ENCODE measurements at places on chromosomes 1 and 21.

GRCh38 chr1:34019741-34020552, 145.1 kb downstream of the CSMD2 start:
- no peak for DNase-seq

GRCh38 chr1:52542085-52542688, 10.7 kb downstream of the TUT4 start:
- DNase-seq, result no peak

GRCh38 chr1:209810783-209811182, 4.8 kb upstream of the IRF6 start:
- no peak for DNase-seq

- DNase-seq, result no peak
Observed at GRCh38 chr1:8533124-8533523, 215.2 kb downstream of the SLC45A1 start.

- DNase-seq, result no peak
Observed at GRCh38 chr1:92070892-92071291, 4.3 kb downstream of the SETSIP start.

DNA sequence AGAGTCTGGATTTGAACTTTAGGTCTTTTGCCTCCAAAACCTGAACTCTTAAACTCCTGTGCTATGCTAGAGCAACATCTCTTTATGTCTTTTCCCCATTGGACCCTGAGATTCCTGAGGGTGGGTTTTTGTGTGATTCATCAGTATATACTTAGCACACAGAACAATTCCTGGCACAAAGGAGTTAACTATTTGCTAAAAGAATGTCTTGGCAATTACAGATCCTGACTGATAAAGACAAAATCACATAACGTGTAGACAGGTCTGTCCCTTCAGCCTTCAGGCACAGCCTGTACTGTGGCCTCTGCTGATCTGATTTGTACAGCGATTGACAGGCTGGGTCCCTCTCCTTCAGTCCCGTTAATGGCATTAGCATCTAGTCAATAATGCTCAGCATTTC, 162.4 kb upstream of the BEND5 start:
- no peak for DNase-seq

GRCh38 chr1:171434717-171435346, 50.5 kb upstream of the PRRC2C start:
- DNase-seq, result peak; percentile 16

DNA sequence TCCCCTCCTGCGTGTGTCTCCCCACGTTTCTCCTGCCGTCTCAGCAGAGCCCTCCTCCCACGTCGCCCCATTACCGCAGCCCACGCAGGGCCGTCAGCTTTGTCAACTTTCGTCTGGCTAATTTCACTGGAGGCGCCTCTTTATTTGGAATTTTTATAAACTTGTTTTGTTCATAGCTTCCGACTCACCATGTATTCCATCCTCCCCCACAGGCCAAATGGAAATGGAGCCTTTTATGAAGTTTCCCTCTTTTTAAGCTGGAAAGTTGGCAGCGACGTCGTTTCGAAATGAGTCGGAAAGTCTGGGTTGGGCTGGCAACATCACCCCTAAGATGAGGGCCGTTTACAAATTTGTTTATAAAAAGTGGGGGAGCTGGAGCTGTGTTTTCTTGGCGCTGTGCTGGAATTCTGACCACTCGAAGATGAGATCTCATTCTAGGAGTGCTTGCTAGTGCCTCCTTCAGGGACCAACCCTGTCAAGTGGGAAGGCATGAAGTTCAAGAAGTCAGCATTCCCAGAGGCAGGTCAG, 23.7 kb upstream of the SLC45A1 start:
- no peak for DNase-seq

DNA sequence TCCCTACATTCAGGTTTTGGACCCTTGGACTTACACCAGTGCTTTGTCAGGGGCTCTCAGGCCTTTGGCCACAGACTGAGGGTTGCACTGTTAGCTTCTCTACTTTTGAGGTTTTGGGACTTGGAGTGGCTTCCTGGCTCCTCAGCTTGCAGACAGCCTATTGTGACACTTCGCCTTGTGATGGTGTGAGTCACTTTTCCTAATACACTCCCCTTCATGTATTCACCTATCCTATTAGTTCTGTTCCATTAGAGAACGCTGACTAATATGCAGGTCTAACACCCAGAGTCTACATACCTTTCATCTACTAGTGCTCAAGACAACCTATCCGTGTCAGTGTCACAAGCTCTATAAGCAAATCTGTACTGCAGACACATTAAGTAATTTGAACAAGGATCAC, 605.3 kb downstream of the KCNT2 start:
- no peak for DNase-seq

DNA sequence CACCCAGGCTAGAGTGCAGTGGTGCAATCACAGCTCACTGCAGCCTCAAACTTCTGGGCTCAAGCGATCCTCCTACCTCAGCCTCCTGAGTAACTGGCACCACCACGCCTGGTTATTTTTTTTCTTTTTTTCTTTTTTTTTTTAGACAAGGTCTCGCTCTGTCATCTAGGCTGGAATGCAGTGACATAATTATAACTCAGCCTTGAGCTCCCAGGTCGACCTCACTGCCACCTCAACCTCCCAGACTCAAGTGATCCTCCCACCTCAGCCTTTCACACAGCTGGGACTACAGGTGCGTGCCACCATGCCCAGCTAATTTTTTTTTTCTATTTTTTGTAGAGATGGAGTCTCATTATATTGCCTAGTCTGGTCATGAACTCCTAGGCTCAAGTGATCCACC, 66.9 kb upstream of the ECE1 start:
- DNase-seq, result no peak

- no peak for DNase-seq
Observed at GRCh38 chr1:241765390-241765789, 82.6 kb upstream of the EXO1 start.

DNA sequence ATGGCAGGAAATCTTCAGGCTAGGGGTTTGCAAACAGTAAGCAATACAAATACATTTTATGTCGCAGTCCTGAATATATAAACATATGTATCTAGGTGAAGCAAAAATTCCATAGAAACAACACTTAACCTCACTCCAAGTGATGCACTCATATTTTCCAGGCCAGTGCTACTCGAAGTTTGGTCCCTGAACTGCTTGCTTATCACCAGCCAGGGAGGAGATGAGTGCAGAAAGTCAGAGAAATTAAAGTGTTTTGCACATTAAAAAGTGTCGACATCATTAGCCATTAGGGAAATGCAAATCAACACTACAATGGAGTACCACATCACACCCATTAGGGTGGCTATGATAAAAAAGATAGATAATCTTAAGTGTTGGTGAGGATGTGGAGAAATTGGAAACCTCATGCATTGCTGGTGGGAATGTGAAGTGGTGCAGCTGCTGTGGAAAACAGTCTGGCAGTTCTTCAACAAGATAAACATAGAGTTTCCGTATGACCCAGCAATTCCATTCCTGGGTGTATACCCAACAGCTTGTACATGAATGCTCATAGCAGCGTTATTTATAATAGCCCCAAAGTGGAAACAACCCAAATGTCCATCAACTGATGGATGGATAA, 70.5 kb upstream of the CSF1 start:
- no peak for DNase-seq

DNA sequence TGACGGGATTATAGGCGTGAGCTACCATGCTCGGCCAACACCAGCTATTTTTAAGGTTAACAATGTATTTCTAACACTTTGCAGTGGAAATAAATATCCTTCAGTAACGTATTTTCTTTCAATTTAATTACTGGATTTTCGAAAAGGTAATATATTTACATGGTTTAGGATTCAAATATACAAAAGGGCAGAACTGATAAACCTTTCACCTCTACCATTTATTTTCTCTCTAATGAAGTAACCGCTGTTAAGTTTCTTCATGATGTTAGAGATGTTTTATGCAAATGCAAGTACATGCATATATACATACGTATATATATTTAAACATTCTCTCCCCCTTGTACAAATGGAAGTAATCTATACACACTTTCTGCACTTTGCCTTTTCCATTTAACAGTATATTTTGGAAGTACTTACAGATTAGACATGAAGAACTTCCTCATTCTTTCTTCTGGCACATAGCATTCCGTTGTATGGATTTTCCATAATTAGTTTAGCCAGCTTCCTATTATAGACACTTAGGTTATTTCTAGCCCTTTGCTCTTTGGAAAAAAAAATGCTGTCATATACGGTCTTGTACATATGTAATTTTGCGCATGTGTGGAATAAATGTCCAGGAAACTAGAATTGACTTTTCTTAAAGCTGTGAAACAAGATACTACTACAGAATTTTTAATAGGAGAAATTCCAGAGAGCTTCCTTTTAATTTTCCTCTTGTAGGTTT, 14.9 kb upstream of the HJV start:
- no peak for DNase-seq

GRCh38 chr1:27351541-27352107, 9.8 kb downstream of the SYTL1 start:
- no peak for DNase-seq

- peak; percentile 69 for DNase-seq
Observed at GRCh38 chr21:17819877-17820229, 697 bp upstream of the C21orf91 start.

DNA sequence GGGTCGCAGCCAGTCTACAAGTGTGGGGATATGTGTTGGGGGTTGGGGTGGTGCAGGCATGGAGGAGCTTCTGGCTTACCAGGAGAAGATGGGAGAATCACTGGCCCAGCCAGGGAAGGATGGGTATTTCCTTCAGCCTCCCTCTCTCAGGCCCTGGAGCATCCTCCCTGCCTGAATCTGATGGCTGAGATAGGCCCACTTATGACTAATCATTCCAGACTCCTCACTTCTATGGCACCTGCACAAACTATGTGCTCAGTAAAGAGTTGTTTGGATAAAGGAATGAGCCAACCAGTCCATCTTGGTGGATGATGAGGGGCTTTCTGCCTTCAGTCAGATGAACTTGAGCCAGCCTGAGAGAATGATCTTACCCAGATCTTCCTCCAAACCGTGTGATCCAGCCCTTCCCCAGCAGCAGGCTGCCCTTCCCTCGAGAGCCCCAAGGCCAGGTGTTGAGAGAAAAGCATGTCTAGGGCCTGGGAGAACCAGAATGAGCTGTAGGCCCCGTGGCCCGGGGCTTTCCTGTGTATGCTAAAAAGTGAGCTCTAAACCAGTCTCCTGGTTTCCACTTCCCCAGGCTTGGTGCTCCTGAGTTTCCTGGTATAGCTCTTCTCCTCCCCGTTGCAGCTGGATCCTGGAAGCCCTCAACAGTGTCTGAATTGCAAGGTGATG, 1.3 kb downstream of the GPA33 start:
- DNase-seq, result no peak

DNA sequence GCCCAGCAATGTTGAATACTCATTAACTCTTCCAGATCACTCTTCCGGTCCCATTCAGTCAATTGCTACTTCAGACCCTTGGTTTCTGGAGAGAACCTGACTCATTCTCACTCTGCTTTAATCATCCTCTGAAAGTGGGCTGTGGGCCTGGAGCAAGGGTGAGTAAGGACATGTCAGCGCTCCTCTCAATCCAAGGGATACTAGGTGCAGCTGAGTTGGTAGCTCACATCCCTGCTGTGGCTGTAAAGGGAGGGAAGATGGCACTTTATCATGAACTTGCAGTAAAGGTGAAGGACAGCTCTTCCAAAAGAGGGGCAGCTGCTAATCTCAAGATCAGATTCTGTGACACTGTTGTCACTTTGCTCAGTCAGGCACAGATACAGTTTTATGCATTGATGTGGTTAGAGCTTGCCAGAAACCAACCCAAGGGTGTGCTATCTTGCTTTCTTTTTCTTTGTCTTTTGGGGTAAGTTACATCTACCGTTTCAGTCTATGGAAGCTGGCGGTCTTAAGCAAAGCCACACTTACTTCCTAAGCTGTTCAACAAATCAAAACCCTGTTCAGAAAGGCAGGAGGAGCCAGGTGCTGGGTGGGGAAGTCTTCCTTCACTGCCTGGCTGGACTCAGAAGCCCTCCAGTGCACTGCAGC, 26.5 kb upstream of the NTPCR start:
- no peak for DNase-seq

DNA sequence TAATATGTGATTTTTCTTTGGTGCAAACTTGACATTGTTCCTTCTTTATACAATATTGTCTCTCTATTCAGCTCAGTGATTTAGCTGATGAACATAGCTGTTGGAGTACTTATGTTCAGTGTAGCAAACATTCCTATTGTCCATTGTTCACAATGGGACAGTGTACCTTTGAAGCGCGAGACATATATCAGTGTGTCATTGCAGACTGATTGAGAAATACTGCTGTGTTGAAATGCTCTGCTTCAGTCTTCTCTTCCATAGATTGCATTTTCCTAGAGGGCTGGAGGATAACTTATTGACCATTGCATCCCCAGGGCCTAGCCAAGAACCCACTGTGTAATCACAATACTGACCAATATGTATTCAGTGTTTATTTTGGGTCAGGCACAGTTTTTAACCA, 46.5 kb downstream of the HLX start:
- DNase-seq, result no peak

- peak; percentile 50 for DNase-seq
Observed at GRCh38 chr1:112998592-112999235, 42.7 kb upstream of the SLC16A1 start.

- no peak for DNase-seq
Observed at GRCh38 chr1:42848823-42849537, 2.6 kb downstream of the ZNF691 start.

- DNase-seq, result peak; percentile 48
Observed at GRCh38 chr1:20483833-20484518, 2.0 kb downstream of the CAMK2N1 start.

GRCh38 chr21:45550522-45551210, 8.4 kb upstream of the SLC19A1 start:
- DNase-seq, result no peak

GRCh38 chr1:219342836-219343235, 169.2 kb downstream of the LYPLAL1 start:
- DNase-seq, result no peak

GRCh38 chr1:33826711-33827110, 37.2 kb upstream of the HMGB4 start:
- DNase-seq, result no peak

DNA sequence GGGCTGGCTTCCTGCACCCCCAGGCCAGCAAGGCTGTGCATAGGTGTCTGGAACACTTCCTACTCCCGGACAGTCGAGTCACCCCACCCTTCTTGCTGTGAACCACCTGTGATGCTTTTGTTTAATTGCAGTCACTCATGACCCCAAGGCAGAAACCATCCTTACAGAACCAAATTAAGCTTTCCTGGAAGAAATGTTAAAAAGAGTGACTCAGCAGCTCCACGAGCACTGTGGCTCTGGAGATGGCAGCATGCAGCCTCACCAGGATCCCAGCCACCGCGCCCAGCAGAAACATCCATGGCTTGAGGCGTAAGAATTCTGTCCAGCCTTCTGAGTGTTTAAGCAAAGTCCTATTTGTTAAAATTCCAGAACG, 28.8 kb downstream of the SNAP47 start:
- no peak for DNase-seq

All from adrenal gland (tissue), 19 donors.